ENCODE measurements at places on chromosomes 11 and 22.

DNA sequence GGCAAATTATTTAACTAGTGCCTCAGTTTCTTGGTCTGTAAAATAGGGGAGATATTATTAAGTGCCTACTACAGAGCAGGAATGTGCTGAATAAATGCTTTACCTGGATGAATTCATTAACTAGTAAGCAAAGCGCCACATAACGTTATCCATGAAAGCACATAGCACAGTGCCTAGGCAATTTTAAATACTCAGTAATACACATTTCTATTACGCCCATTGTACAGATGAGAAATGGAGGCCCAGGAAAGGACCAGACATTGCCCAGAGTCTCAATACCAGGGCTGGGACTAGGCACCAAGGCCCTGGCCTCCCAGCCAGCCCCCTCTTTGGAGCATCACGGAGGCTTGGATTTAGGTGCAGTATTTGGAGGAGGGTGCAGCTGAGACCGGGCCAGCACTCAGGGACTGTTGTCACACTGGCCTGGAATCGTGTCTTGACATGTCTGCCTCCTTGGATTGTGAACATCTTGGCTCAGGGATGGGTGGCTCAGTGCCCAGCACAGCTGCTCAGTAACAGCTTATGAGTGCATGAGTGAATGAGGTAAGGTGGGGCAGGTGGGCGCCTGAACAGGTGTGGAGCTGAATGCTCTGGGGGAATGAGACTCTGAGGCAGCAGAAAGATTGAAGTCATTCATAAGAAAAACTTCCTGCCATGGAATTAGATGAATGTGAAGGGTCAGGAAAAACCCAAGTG, 42.1 kb upstream of the TPBGL start:
- no peak for DNase-seq

DNA sequence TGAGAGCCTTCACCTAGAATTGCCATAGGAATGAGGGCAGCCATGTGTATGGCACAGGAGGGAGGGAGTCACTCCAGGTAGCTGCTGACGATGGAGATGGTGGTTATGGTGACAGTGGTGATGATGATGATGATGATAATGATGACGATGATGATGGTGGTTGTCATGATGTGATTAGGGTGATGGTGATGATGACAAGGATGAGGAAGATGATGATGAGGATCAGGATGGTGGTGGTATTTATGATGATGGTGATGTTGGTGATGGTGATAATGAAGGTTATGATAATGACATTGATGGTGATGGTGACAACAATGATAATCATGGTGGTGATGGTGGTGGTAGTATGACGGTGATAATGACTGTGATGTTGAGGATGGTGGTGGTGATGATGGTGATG, 1130.5 kb downstream of the BRD1 start:
- DNase-seq, result no peak

DNA sequence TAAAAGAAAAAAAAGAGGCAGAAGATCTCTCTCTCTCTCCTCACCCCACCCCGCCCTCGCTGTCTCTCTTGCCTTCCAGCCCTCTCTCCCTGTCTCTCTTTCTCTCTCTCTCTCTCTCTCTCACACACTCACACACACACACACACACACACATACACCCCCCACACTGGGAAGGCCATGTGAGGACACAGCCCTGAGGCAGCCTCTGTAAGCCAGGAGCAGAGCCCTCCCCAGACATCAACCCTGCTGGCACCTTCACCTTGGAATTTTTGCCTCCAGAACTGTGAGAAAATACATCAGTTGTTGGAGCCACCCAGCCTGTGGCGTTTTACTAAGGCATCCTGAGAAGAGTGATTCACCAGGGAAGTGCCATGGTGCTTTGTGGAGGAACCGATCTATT, 14.7 kb downstream of the APOL3 start:
- DNase-seq, result no peak

- DNase-seq, result no peak
Observed at GRCh38 chr11:16013649-16014275, 342.6 kb downstream of the SOX6 start.

DNA sequence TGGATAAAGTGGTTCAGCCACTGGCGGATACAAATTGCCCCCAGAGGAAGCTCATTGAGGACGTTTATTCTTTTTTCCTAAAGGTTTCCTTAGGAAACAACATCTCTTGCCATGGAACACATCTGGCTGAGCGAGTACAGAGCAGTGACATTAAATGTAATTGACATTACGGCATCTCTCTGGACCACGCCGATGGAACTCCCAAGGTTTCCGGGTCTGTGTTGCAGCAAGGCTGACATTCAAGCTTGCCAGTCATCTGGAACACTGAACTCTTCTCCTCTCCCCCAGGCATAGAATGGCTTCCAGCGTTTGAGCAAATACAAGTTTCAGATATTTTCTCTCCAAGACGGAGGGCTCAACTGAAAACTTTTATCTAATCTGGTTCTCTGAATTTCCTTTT, 42.1 kb downstream of the CLMP start:
- DNase-seq, result peak; percentile 46

GRCh38 chr11:69368119-69368880, 74.3 kb downstream of the MYEOV start:
- no peak for DNase-seq

GRCh38 chr22:36768141-36768540, 7.8 kb downstream of the IFT27 start:
- no peak for DNase-seq

DNA sequence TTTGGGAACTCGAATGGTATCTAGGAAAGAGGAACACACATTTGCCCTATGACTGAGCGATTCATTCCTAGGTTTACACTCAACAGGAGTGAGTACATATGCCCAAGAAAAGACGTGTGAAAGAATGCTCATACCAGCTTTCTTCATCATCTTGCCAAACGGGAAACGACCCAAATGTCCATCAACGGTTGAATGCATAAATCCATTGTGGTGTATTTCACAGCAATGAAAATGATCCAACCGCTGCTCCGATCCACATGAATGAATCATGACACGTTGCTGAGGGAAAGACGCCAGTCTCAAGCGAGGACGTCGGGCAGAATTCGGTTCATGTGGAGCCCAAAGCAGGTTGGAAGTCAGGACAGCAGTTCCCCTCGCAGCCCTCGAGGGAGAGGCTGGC, 71.5 kb downstream of the CYTH4 start:
- DNase-seq, result peak; percentile 63

DNA sequence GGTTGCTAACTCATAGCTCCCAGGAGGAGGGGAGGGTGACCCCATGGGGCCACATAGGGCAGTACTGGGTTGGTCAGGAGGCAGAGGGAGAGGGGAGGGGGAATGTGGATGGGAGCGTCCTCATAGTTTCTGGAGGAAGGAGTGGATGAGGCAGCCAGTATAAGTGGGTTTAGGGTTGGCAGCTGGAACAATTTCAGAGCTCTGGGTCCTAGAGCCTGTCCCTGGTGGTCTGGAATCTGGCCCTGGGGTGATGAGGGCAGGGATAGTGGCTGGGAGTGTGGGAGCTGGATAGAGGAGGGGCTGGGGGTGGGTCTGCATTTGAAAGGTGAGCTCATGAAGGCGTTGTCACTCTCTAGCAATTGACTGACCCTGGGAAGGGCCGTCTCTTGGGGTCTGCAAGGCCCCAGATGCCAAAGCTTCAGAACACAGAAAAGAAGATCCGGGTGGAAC, 5.3 kb upstream of the MRGPRG start:
- DNase-seq, result no peak

- DNase-seq, result no peak
Observed at GRCh38 chr22:19714312-19715187, at the start of gene SEPTIN5. SEPTIN5 (plus strand) TSS chr22:19714503; CDS start chr22:19714589, 86 bp downstream.

DNA sequence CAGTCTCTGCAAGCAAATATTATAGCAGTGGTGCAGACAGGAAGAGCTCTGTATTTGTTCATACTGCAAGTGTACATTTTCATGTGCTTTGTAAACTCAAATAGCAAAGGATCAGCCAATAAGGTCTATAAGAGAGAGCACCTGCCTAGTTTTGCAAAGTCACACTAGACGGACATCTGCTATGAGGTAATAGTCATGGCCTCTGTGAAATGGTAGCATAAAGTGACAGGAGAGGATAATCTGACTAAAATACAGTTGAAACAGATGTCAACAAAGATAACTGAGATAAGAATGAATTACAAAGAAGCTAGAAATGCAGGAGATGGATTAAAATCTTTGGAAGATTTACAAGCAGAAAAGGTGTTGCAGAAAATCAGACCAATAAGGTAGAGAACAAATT, 70.6 kb upstream of the SPON1 start:
- no peak for DNase-seq

- DNase-seq, result no peak
Observed at GRCh38 chr11:128069665-128070064, 517.7 kb downstream of the ETS1 start.

- no peak for DNase-seq
Observed at GRCh38 chr11:64713016-64713707, 9.8 kb downstream of the NRXN2 start.

DNA sequence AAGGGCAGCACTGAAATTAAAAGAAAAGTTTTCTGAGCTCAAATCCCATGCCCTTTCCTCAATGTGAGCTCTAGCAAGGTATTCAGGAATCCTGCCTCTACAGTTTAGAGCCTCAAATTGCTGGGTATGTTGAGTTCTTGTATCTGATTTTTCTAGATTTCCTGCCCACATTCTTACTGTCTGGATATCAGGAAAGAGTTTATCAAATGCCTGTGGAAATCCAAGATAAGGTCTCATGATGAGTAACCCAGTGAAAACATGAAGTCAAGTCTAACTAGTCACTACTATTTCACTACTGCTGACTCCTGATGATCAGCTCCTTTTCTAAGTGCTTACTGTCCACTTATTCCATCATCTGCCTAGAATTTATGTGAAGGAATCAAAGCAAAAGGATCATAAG, 29.8 kb downstream of the LIMK2 start:
- peak; percentile 75 for DNase-seq

- DNase-seq, result no peak
Observed at GRCh38 chr22:47062126-47062525, 299.7 kb downstream of the TBC1D22A start.

DNA sequence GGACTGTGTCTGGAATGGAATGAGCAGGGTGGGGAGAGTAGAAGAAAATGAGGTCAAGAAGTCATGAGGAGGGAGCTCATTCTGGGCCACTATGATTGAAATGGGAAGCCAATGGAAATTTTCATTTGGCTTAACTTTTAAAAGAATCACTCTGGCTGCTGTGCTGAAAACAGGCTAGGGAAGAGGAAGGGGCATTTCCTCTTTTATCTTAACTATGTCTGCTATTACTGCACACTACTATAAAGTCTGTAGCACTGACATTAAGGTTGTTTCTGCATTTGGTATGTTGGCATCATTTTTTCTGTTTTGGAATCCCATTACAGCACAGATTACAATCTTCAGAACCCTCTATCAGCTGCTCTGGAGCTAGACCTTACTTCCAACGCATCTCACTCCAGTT, 8.2 kb downstream of the PATL1 start:
- no peak for DNase-seq

DNA sequence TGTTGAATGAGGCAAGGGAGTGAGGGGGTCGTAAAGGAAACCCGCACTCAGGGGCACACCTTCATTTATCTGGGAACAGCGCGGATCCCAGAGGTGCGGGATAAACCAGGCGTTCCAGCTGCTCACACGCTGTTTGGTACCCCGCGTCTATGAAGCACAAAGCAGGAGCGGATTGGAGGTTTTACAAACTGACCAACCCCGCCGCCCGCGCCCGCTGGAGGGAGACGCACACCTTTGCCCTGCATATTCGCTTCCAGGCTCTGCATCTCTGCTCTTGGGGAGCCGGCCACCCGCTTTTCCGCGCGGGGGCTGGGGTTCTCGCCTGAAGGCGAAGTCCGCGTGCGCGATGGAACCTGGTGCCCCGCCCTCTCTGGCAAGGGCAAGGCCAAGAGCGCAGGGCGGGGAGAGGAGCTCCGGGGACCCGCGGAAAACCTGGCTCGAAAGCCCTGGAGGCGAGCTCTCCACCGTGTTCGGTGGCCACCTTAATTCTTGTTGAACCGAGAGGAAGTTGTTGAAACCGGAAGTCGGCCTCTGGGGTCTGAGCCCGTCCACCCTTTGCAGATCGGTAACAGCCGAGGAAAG, 6.8 kb upstream of the ALX4 start:
- DNase-seq, result no peak

- no peak for DNase-seq
Observed at GRCh38 chr11:125605417-125605816, 12.8 kb downstream of the STT3A start.

GRCh38 chr11:68275721-68276507, 4.1 kb upstream of the C11orf24 start:
- DNase-seq, result no peak

DNA sequence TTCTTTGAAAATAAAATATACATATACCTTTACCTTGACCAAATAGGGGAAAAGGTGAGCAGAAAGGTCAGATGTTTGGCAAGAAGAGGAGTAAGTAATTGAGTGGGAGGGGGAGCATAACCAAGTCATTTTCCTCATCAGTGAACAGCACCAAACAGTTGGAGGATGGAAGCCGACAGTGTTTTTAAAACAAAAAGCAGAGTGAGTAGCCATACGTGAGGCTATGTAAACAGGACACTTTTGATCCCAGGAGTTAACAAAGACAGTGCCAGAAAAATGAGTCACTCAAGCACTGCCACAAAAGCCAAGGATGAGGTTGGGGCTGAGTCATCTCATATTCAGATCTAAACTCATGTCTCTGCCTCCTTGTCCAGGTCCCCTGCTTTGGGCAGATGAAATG, 734.7 kb downstream of the KCNA4 start:
- peak; percentile 95 for DNase-seq
